ENCODE measurements at places on chromosomes 12 and 14.

- no peak for DNase-seq
Observed at GRCh38 chr14:50354527-50354926, 42.2 kb downstream of the CDKL1 start.

DNA sequence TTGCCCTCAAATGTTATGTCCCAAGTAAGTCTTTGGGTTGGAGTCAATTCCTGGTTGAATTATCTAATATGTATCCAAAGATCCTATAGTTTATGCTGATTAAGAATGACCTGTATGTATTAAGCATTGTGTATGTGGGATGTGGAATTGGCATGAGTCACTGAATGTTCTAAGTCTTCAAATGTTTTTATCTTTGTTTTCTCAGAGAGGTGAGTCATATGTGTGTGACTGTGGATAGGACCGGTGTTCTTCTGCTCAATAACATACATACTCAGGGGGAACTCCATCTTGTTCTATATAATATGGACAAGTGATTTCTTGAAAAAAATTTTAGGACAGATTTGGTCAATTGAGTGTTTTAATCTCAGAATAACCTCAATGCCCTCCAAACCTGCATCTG, 57.9 kb downstream of the NAV3 start:
- no peak for DNase-seq

DNA sequence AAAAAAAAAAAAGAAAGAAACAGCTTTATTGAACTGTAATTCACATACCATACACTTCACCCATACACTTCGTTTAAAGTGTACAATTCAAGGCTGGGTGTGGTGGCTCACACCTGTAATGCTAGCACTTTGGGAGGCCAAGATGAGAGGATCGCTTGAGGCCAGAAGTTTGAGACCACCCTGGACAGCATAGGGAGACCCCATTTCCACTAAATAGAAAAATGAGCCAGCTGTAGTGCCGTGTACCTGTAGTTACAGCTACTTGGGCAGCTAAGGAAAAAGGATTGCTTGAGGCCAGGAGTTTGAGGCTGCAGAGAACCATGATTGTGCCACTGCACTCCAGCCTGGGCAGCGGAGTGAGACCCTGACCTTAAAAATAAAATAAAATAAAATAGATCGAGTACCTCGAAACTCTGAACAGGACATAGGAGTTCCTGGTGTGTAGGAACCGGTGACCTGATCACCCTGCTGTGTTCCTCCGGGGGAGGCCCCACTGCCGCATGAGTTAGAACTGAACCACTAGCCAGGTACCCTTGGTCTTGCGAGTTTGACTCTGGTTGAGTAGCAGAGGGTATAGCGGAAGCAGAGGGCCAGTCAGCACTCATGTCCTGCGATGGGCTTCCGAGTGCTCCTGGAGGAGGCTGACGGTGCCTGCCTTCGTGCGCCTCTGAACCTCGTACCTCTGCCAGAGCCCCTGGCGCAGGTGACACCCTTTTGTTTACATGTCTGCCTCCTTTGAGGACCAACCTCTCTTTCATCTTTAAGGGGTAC, 80.0 kb downstream of the B4GALNT3 start:
- no peak for DNase-seq

GRCh38 chr14:75539561-75540478, 17.6 kb downstream of the BATF start:
- DNase-seq: no peak

GRCh38 chr14:65817011-65817410, 404.5 kb downstream of the FUT8 start:
- DNase-seq: no peak

DNA sequence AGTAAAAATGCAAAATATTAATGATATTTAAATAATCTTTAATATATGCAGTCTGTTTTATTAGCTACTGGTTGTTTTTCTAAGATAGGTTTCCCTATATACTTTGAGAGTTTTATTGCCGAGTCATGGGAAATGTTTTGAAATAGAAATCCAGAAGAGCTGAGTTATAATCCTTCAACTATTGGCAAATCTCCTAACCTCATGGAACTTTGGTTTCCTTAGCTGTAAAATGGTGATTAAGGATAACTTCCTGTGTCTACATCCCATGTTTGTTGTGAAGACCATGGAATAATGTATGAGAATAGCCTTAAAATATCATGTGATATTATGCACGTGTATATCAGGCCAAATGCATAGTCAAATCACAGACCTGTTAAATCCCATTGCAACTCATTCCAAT, 51.0 kb downstream of the UNC79 start:
- DNase-seq: no peak

DNA sequence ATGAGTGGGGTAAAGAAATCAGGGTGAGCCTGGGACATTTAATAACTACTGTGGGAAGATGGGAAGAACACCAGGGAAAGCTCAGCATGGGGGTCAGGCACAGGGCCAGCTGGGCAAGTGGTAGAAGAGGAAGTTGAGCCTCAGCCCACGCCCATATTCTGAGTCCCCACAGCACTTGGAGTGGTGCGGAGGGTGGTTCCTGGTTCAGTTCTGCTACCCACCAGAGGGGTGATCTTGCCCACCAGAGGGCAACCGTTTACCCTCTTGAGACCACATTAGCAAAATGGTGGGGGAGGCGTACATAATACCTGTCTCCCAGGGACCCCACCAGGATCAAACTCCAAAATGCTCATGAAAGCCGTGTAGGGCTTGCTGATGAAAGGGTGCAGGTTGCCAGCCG, 16.8 kb upstream of the ANKRD33 start:
- DNase-seq: no peak

GRCh38 chr14:41899416-41899815, 292.7 kb downstream of the LRFN5 start:
- DNase-seq: no peak

DNA sequence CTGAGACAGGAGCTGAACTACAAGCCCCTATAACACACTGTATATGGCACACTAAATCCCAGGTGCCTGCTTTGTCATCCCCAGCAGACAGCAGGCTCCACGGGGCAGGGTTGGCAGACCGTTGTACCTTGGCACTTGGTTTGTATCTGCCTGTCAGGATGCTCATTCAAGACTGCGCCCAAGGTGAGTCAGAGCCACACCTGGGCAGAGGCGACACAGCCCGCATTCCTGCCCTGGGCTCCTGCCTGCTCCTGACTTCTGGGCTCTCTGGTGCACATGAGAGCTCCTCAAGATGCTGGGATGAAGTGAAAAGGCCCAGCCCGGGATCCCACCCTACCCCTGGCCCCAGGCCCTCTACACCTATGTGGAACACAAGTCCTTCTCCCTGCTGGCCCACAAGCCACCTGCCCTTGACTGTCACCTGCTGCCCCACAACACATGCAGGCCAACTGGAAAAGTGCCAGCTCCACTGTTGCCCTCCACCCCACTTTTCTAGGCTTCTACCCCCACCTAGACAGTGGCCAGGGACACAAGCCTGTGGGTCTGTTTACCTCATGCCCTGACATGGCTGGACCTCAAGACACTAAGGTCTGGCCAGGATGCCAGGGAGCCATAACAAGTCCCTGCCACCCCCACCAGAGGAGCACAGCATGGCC, 30.8 kb upstream of the PNMA1 start:
- DNase-seq: no peak

- DNase-seq: no peak
Observed at GRCh38 chr12:27220055-27220987, 23.8 kb upstream of the STK38L start.

DNA sequence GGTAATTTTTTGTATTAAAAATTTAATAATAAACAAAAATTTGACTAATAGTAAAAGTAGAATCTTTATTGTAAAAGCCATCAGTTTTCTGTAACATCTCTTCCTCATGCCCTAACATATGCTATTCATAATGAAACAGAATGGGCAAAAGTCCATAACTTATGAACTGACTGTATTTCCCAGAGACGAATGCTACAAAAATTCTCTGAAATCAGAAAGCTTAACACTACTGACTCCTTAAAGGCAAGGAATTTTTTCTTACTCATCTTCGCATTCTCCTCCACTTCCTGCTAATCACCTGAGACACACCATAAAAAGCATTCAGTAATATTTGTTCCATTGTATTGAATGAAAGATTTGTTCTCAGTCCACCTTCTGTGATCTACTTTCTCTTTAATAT, 17.6 kb downstream of the MON2 start:
- no peak for DNase-seq

DNA sequence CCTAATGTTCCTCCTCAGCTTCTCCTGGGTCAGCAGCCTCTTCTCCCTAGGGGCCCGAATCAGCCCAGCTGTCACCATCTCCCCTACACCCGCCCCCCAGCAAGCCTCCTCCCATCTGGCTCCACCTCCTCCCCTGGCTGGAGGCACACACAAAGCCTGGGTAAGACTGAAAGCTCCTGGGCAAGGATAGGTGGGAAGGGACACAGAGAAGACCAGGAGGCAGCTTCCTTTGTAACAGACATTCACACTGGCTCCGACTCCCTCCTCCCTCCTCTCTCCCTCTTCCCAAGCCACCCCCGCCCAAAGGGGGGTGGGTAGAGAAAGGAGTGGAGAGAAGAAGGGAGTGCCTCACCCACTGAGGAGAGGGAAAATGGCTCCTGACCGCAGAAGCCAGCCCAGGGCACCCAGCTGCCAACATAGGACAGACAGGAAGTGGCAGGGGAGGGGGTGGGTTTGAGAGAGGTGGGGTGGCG, 4.0 kb downstream of the CHD4 start:
- DNase-seq: no peak

- DNase-seq: no peak
Observed at GRCh38 chr12:5507401-5507935, 75.6 kb downstream of the NTF3 start.

- no peak for DNase-seq
Observed at GRCh38 chr14:57617510-57617909, 123.9 kb upstream of the CCDC198 start.

GRCh38 chr12:49537752-49538509, 899 bp upstream of the KCNH3 start:
- DNase-seq: no peak

- DNase-seq: no peak
Observed at GRCh38 chr12:14950421-14950820, 11.0 kb downstream of the ARHGDIB start.

GRCh38 chr14:85159726-85160125, 370.2 kb upstream of the FLRT2 start:
- no peak for DNase-seq

- no peak for DNase-seq
Observed at GRCh38 chr14:92460541-92460915, 53.1 kb upstream of the RIN3 start.

DNA sequence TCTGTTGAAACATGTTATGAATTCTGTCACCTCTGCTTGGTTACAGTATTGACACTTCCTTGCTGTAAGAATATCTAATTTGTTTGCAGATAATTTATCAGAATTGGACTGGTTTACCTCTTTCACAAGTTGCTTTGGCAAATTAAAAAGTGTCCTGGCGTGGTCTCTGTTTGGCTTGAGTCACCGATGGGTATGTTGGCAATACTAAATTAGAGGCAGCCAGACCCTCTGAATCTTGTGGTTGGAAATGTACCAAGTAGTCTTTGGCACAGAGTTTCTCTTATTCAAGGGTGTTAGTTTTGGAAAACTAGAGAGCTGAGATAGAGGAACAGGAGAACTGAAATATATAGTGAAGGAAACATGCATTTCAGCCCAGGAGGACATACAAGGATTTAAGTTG, 521.1 kb upstream of the MGAT4C start:
- DNase-seq: no peak

DNA sequence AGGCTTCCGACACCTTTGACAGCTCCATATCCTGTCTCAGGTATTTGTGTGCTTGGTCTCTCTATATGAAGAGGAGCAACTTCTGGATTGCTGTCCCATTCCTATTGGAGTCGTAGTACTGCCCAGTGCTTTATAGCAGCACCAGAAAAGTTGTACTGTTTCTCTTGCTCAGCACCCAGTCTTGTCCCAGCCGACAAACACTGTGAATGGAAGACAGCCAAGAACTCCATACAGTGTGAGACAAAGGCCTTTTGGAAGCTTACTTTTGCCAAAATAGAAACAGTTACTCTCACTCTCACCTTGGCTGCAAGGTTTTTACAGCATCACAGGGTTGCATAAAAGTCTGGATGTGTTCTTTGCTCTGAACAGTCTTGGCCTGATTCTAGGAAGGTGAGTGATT, 105.3 kb downstream of the TGFB3 start:
- no peak for DNase-seq

GRCh38 chr14:40393143-40393542, 960.9 kb upstream of the FBXO33 start:
- DNase-seq: no peak

- no peak for DNase-seq
Observed at GRCh38 chr12:73798523-73798922, 739.1 kb upstream of the ATXN7L3B start.

GRCh38 chr12:2338991-2339431, 286.2 kb downstream of the CACNA1C start:
- DNase-seq: no peak

DNA sequence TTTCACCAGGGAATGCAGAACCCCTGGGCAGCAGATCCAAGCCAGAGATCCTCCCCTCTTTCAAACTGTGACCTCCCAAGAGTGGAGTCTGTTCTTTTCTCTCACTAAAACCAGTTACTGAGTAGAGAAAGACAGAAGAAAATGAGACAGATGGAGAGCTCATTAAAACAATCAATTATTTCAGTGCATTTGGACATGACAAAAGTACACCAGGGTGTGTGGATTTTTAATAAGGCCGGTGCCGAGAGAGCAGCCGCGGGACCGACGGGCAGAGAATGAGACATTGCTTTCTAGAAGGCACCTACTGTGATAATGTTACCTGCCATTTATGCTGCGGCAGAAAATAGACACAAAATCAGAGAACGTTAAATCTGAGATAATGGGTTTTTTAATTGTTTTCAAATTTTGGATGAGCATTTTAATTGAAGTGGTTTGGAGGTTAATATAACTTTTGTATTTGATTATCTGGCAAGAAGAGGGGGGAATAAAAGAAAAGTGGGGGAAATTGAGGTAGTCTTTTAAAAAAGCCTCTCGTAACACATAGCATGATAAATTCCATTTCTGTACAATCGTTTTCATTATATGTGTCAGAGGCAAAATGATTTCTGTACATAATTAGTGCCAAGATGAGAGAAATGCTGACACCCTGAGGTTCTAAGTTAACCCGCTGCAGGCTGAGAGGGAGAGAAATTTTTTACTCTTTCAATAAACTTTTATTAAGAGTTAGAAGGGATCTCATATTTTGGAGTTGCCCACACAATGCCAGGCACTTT, 70.8 kb downstream of the HSPB8 start:
- DNase-seq: no peak

DNA sequence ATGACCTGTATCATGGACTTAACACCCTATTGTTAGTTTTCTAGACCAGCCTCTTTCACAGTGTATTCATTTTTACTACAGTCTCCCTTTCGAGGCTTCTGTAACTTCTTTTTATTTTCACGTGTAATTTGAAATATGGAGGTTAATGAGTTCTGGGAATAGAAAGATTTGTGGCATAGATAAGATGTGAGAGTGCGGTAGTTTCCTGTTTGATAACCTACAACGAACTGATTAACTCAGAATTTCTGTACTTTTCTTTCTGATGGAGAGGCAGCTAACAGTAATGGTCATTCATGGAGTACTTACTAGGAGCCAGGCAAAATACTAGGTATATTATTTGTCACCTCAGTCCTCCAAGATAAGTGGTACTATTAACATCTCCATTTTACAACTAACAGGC, 21.2 kb downstream of the POLR3B start:
- no peak for DNase-seq
